ENCODE measurements at places on chromosomes 1 and 21. TPM values are rescaled to one million over a fixed set of nuclear protein-coding genes. Genes with fewer than 3 reads are reported as not detected.

Gene NBPF1
- total RNA-seq: 21.6 TPM

DNA sequence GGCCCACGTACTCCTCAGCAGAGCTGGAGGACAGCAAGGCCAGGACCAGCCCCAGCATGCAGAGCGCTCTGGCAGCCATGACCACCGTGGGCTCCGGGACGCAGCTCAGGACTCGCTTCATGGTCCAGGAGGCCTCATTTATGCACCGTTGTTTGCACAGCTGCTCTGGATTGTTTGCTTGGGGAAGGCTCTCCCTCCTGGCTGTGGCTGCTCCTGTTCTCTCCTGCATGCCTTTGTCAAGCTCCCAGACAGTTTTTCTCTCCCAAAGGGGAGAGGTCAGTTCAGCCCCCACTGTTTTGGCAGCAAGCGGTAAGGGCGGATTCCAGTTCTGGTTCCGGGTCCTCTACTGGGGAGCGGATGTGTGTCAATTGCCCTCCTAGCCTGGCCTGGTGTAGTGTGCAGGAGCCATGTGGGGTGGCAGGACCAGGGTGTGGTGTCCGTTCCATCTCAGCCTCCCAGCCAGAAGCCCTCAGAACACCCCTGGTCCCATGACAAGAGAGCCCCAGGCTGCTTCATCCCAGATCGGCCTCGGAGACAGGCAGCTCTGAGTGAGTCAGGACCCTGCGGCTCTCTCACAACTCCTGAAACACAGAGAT lies at the start of gene TFF3:
Gene TFF3, minus strand, starts transcription at position 114 of the 596 bp plus-strand sequence. Its CDS starts 35 bp downstream, at position 79.
- no peaks in the 10 kb centered on the region for H3K36me3 ChIP-seq
- no peak for DNase-seq
- no peak within 1 kb of the TSS for H3K4me3 ChIP-seq
- no peak within 1 kb of the TSS for H3K27ac ChIP-seq
- peaks cover 3% of the 10 kb centered on the region for H3K4me1 ChIP-seq

DNA sequence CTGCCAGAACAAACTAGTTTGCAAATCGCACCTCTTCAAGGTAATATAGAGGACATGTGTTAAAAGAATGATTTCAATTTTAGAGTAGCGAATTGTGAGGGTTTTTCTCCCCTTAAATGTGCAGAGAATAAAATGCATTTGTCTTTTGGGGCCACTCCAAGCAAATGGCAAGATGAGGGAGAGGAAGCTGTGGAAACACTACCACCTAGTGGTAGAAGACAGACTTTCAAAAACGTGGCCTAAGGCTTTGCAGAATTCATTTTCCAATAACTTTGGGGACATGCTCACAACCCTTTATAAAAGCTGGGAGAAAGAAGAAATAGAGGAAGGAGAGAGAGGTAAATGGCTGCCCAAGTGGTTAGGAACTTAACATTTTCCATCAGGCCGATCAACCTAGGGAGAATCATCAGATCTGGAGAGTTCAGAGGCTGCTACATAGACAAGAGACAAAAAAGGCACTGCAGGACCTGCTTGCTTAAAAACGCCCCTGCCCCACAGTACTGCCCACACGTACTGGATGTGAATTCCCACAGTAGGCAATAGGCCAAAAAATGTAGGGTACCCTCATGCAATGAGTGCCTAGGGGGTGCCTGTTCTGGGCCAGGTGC lies 15.7 kb upstream of the RCAN1 start:
- H3K4me1 ChIP-seq: no peaks in the 10 kb centered on the region
- DNase-seq: peak; percentile 13
- H3K27me3 ChIP-seq: peaks cover 33% of the 10 kb centered on the region
- no peak overlapping the region for H3K4me3 ChIP-seq
- H3K27ac ChIP-seq: no peak overlapping the region
- H3K36me3 ChIP-seq: no peaks in the 10 kb centered on the region

DNA sequence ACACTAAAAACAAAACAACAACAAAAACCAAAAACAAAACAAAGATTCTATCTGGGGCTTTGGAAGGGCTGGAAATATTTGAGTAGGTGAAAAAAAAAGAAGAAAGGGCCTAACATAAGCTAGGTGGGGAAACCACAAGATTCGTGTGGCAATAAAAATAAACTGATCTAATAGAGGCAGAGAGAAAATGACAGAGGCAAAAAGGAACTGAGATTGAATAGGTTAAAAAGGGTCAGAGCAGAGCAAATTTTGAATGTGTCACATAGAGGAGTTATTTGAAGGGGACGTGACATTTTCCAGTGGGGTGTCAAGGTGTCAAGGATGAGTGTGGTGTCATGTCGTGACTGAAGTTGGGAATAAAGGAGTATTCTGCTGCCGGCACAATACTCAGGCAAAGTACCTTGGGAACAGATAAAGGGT lies 65.2 kb upstream of the RALGPS2 start:
- no peaks in the 10 kb centered on the region for H3K4me1 ChIP-seq
- H3K4me3 ChIP-seq: no peak overlapping the region
- no peak for DNase-seq
- H3K36me3 ChIP-seq: no peaks in the 10 kb centered on the region
- no peak overlapping the region for H3K27ac ChIP-seq

GRCh38 chr1:89536555-89537341 lies 12.1 kb downstream of the LRRC8B start:
- H3K27ac ChIP-seq: no peak overlapping the region
- H3K36me3 ChIP-seq: no peaks in the 10 kb centered on the region
- H3K27me3 ChIP-seq: no peaks in the 10 kb centered on the region
- no peak overlapping the region for H3K4me3 ChIP-seq
- no peak for DNase-seq
- no peaks in the 10 kb centered on the region for H3K4me1 ChIP-seq

GRCh38 chr1:220803401-220804201 lies 16.9 kb downstream of the MTARC1 start:
- no peak for DNase-seq
- no peak overlapping the region for H3K27ac ChIP-seq
- H3K4me1 ChIP-seq: no peaks in the 10 kb centered on the region
- H3K36me3 ChIP-seq: no peaks in the 10 kb centered on the region
- H3K27me3 ChIP-seq: no peaks in the 10 kb centered on the region

DNA sequence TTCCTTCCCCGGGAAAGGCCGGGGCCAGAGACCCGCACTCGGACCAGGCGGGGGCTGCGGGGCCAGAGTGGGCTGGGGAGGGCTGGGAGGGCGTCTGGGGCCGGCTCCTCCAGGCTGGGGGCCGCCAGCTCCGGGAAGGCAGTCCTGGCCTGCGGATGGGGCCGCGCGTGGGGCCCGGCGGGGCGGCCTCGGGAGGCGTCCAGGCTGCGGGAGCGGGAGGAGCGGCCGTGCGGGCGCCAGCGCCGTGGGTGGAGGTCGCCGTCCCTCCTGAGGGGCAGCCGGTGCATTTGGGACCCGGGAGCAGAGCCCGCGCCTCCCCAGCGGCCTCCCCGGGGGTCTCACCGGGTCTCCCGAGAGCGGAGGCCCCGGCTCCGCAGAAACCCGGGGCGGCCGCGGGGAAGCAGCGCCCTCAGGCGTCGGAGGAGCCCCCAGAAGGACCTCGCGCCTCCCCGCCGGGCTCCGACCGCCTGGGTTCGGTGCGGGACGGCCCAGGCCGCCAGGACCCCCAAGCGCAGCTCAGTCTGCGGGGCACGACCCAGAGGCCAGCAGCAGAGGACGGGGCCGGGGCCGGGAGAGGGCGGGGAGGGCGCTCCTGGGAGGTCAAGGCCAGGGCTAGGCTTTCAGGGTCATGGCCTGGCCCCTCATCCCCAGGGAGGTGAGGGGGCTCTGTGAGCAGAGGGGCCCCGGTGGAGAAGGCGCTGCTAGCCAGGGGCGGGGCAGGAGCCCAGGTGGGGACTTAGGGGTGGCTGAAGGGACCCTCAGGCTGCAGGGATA lies 7.2 kb upstream of the SLX9 start:
- H3K36me3 ChIP-seq: no peaks in the 10 kb centered on the region
- peaks cover 26% of the 10 kb centered on the region for H3K27me3 ChIP-seq
- H3K27ac ChIP-seq: no peak overlapping the region
- H3K4me3 ChIP-seq: no peak overlapping the region
- peaks cover 27% of the 10 kb centered on the region for H3K4me1 ChIP-seq

DNA sequence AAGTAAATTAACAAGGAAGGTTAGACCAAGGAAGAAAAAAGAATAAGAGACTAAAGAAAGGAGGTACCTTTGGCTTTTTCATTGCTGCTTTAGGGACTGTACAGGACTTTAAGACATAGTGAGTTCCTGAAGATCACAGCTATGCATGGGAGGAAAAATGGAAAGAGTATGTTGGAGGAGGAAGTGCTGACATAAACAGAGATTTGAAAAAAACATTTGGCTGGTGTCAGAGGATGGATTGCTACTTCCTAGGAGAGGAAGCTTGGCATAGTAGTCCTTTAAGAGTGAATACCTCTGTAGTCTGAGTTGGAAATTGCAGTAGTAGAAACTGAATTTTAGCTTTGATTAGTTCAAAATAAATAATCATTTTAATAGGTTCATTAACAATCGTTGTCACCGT lies 398.4 kb downstream of the RYR2 start:
- H3K4me1 ChIP-seq: no peaks in the 10 kb centered on the region
- no peaks in the 10 kb centered on the region for H3K36me3 ChIP-seq
- no peak overlapping the region for H3K27ac ChIP-seq
- H3K27me3 ChIP-seq: no peaks in the 10 kb centered on the region
- H3K4me3 ChIP-seq: no peak overlapping the region
- DNase-seq: no peak

Gene TENT5C
- total RNA-seq: 0.77 TPM

- no peaks in the 10 kb centered on the region for H3K4me1 ChIP-seq
- no peaks in the 10 kb centered on the region for H3K36me3 ChIP-seq
- peak overlapping the region; percentile 84 for H3K27ac ChIP-seq
- peaks cover 3% of the 10 kb centered on the region for H3K27me3 ChIP-seq
Measured at GRCh38 chr1:54763816-54764132, 549 bp downstream of the PARS2 start.

DNA sequence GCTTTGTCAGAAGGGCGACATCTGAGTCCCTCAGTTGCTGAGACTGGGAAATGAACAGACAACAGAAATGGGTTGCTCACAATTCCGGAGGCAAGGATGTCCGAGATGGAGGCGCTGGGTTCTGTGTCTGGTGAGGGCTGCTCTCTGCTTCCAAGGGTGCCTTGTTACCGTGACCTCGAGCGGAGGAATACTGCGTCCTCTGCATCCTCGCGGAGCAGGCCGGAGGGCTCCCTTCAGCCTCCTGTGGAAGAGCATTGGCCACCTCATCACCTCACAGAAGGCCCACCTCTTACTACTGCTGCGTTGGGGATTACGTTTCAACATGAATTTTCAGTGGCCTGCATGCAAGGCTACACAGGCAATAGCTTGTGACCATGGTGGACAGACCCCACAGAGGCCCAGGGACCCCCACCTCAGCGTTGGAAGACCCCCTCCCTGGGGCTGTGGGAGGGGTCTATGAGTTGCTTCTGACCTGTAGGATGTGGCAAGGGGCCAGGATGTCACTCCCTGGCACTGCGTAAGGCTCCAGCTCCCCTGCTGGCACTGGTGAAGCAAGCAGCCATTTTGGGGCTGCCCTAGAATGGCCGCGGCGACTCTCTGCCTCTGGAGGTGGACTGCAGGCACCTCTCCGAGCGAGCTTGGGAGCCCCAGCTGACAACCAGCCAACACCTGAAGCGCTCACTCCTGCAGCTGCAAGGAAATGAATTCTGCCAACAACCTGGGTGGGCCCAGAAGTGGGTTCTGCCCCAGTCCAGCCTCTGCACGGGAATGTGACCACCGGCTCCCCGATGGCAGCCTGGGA lies 36.3 kb upstream of the COL6A1 start:
- no peaks in the 10 kb centered on the region for H3K27me3 ChIP-seq
- DNase-seq: no peak
- no peak overlapping the region for H3K4me3 ChIP-seq
- no peaks in the 10 kb centered on the region for H3K4me1 ChIP-seq
- H3K36me3 ChIP-seq: no peaks in the 10 kb centered on the region

DNA sequence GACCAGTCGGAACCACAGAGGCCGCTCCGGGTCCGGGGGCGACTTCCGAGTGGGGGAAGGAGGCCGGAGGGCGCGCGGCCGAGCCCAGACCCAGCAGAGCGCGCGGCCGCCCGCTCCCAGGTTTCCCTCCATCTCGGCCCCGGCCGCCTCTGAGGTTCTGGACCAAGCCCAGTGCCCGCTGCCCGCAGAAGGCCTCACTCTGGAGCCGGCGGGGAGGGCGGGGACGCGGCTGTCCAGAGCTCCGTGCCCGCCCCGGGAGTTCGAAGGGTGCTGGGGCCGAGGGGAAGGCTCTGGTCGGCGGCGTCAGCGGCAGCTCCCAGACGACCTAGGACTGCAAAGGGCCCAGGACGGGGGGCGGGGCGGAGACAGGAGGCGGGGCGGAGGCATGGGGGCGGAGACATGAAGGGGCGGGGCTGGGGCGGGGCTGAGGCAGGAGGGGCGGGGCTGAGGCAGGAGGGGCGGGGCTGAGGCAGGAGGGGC lies 48.0 kb upstream of the SLC19A1 start:
- no peaks in the 10 kb centered on the region for H3K36me3 ChIP-seq
- H3K27me3 ChIP-seq: peaks cover 16% of the 10 kb centered on the region
- peak overlapping the region; percentile 33 for H3K4me3 ChIP-seq
- H3K4me1 ChIP-seq: peaks cover 4% of the 10 kb centered on the region

Gene GSTM3
- total RNA-seq: 26.1 TPM

DNA sequence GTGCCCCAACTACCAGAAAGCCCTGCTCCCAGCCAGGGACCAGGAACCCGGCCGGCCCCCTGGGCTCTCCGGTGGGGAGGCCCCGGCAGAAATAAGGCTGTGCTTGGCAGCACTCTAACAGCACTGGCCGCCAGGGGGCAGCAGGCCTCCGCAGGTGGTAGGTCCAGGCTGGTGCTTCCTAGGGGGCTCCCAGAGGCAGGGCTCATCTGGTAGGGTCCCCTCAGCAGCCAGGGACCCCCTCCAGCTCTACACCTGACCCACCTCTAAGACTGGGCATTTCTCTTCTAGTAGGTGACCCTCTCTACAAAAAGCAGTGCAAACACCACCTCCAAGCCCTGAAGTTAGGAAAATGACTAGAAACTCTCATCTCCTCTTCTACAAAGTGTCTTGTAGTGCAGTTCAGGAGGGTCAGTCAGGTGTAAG lies 85.6 kb downstream of the STUM start:
- peak; percentile 21 for DNase-seq
- no peaks in the 10 kb centered on the region for H3K27me3 ChIP-seq
- no peak overlapping the region for H3K27ac ChIP-seq
- no peaks in the 10 kb centered on the region for H3K4me1 ChIP-seq
- H3K4me3 ChIP-seq: no peak overlapping the region

- H3K4me1 ChIP-seq: peaks cover 21% of the 10 kb centered on the region
- no peak overlapping the region for H3K27ac ChIP-seq
- DNase-seq: no peak
- no peak overlapping the region for H3K4me3 ChIP-seq
Measured at GRCh38 chr1:172926070-172926469, 124.7 kb downstream of the TNFSF18 start.

- H3K27me3 ChIP-seq: no peaks in the 10 kb centered on the region
- no peak for DNase-seq
- no peak overlapping the region for H3K27ac ChIP-seq
- no peaks in the 10 kb centered on the region for H3K4me1 ChIP-seq
Measured at GRCh38 chr1:192462616-192463015, 113.0 kb upstream of the RGS1 start.

GRCh38 chr1:203930342-203930741 lies 68.9 kb downstream of the SNRPE start:
- peak; percentile 58 for DNase-seq
- H3K36me3 ChIP-seq: no peaks in the 10 kb centered on the region
- peaks cover 3% of the 10 kb centered on the region for H3K27me3 ChIP-seq
- H3K4me1 ChIP-seq: no peaks in the 10 kb centered on the region
- no peak overlapping the region for H3K4me3 ChIP-seq

Data from astrocyte (in vitro differentiated cells and primary cell).